ENCODE measurements at places on chromosomes 7 and 10. TPM values are rescaled to one million over a fixed set of nuclear protein-coding genes. Genes with fewer than 3 reads are reported as not detected.

DNA sequence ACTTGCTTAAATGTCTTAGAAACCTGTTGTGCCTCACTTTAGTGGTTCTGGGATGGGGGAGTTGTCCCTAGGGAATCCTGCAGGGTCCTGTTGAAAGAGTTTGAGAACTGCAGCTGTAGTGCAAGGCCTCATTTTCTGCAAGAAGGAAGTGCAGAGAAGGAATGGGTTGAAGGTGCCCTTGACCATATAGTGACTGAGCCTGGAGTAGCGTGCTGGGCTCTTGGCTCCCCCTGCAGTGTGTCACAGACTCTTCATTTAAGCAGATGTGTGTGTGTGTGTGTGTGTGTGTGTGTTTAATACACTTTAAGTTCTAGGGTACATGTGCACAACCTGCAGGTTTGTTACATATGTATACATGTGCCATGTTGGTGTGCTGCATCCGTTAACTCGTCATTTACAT is 92.2 kb downstream of the GRK5 start:
- no peak for DNase-seq

DNA sequence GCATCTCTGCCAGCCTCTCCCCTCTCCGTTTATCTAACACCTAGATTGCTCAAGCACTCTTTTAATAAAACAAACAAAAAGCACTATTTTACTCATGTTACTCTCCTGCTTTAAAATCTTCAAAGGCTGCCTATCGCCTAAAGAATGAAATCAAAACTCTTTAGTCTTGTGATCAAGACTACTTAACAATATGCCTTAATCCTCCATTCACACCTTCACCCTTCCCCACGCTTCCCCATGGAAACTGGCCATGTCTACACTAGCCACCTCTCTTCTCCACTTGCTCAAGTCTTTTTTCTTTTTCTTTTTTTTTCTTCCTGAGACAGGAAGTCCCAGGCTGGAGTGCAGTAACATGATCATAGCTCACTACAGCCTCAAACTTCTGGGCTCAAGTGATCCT is 47.8 kb upstream of the TMEM213 start:
- no peak for DNase-seq

- no peak for DNase-seq
Observed at GRCh38 chr7:95334447-95334846, 10.1 kb upstream of the PON1 start.

HMX2 gene
- not detected for total RNA-seq

CTAGE6 gene
- 1.5 TPM for total RNA-seq

OR2A1 gene
- not detected for total RNA-seq

GPR15LG gene
- not detected for total RNA-seq
